RPMI7951 (cell line): ENCODE measurements at places on chromosomes 5 and 9.
A peak's percentile ranks its signal among the peaks of the same experiment; 100 is the strongest.

- DNase-seq: peak; percentile 69
These were observed 159.0 kb downstream of the HACD4 start for GRCh38 chr9:20872340-20872977.

GRCh38 chr9:122318284-122318683 is 52.5 kb upstream of the PTGS1 start:
- no peak for DNase-seq

DNA sequence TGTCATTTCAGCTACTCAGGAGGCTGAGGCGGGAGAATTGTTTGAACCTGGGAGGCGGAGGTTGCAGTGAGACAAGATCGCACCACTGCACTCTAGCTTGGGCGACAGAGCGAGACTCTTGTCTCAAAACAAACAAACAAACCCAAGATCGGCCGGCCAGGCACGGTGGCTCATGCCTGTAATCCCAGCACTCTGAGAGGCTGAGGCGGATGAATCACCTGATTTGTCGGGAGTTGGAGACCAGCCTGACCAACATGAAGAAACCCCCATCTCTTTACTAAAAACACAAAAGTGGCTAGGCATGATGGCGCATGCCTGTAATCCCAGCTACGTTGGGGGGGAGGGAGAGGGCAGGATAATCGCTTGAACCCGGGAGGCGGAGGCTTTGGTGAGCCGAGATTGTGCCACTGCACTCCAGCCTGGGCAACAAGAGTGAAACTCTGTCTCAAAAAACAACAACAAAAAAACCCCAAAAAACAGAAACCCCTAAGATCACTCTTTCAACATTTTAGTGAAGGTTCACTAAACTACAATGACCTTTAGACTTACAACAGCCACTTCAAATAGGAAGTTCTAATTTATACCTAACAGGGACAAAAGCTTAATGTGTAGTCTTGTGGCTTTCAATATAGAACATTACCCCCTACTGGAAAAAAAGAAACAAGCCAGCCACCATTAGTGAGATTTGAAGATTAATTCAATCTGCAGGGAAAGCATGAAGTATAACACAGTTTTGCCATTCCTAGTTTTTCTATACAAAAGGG is 7.0 kb downstream of the HSPA9 start:
- no peak for DNase-seq

GRCh38 chr5:14579246-14579645 is 2.3 kb upstream of the OTULINL start:
- DNase-seq: no peak
